ENCODE measurements at places on chromosomes 1 and 21.

- DNase-seq, result no peak
These were observed 1667.8 kb downstream of the MRPL39 start for GRCh38 chr21:23939369-23940065.

DNA sequence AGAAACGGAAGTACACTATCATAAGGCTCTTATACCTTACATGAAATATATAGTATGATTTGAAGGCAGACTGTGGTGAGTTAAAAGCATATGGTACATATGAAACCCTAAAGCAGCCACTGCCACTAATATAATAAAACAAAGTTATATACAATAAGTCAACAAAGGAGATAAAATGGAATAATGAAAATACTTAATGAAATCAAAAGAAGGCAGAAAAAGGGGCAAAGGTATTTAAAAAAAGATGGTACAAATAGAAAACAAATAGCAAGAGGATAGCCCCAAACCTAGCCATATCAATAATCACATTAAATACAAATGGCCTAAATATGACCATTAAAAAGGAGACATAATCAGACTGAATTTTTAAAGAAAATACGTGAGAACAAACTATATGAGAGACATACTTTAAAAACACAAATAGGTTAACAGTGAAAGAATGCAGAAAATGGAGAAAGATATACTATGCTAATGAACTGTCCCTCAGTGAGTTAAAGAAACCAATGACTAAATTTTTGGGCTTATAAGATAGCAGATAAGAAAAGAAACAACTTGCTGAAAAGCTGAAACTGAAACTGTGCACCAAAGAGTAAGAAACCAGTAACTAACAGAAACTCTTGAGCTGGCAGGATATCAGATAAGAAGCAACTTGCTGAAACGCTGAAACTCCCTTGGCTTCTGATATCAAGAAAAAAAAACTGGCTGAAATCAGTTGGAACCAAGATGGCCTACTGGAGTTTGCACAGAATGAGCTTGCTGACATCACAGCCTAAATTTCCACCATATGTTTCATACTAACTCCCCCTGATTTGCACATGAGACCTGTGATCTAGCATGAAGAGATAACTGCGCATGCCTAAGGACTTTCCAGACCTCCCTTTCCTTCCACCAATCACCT is 44.3 kb upstream of the IL10 start:
- peak; percentile 51 for DNase-seq

DNA sequence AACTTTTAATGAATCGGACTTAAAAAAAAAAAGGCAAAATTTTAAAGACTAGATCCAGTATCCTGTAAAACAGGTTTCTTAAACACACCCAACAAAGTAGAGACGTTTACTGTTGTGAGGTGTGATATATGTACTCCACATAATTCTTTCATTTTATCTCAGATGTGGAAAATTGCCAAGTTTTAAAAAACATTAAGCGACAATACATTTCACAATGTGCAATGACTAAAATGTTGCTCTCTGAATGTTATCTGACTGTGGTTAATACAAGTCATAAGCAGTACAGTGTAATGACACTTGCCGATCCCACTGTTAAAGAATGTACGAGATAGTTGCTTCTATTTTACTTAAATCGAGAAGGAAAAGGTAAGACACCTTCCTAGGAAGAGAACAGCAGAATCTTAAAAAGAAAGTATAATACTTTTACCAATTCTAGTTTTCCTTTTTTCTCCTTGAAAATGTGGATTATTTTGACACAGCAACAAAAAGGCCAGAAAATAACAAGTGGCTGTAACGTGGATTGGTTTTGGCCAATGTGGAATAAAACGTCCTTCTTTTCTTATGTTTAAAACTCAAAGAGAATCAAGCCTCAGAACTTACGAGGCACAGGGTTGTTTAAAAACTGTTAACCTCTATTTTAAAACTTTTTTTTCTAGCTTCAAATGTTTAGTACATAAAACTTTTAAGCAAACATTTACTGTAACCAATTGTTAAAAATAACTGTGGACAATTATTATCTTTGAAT is 51.4 kb downstream of the TP53BP2 start:
- no peak for DNase-seq

DNA sequence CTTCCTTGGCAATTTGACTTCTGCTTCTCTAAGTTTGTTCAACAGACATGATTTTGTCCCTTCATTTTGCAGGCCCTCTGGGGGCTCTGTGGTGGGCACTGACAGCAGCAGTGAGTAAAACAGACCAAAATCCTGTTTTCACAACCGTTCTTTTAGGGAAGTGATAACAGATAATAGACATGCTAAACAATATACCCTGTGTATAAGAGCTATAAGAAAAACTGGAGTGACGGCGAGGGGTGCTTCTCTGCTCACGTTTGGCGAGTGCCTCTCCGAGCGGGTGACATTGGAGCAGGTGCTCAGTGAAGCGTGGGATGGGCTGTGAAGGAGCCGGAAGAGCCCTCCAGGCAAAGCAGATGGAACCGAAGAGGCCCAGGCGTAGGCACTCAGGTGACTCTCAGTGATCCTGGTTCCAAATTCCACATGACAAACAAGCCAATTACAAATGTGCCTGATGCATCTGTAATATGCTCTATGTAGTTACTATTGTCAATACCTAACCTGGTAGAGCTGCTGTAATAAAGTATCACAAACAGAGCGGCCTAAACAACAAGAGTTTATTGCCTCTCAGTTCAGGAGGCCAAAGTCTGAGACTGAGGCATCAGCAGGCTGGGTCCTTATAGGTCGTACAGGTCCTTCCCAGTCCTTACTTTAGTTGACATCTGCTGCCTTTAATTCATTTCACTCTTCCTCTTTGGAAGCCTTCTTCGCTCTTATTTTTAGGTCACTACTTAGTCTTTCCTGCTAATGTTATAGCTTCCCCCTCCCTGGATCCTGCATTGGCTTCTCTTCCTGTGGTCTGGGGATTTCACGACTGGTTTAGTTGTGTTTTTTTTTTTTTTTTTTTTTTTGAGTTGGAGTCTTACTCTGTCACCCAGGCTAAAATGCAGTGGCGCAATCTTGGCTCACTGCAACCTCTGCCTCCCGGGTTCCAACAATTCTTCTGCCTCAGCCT is 20.1 kb downstream of the OR2B11 start:
- DNase-seq, result no peak

DNA sequence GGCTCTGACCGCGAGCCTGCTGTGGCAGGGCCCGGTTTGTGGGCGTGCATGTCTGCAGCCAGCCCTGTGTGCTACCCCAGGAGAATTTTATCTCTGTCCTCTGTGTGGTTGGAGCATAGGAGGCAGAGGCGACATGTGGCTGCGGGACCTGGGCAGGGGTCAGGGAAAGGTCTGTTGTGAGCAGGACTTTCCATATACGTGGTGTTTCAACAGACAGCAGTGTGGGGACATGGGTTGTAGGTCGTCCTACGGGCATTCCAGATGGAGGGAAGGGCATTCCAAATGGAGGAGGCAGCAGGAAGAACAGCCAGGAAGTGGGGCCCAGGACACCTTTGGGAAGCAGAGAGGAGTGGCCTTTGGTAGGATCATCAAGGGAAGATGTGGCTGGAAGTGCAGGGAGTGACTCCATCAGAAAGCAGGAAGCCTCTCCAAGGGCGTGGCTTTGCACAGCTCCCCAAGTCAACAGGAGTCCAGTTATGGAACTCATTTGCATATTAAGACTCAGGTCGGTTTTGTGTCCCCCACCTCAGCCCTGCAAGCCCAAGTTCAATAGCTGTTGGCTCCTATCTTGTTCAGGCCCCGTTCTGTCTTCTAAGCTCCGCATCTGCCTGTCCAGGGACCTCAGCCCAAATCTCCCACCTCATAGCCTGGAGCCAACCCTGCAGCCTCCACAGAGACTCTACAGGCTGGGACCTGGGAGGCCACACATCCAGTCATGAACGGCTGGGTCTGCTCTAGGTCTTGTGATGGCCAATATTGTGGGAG is 309.1 kb downstream of the MATN1 start:
- DNase-seq, result no peak

GRCh38 chr1:111140680-111140967 is 601 bp downstream of the CEPT1 start:
- peak; percentile 55 for DNase-seq

DNA sequence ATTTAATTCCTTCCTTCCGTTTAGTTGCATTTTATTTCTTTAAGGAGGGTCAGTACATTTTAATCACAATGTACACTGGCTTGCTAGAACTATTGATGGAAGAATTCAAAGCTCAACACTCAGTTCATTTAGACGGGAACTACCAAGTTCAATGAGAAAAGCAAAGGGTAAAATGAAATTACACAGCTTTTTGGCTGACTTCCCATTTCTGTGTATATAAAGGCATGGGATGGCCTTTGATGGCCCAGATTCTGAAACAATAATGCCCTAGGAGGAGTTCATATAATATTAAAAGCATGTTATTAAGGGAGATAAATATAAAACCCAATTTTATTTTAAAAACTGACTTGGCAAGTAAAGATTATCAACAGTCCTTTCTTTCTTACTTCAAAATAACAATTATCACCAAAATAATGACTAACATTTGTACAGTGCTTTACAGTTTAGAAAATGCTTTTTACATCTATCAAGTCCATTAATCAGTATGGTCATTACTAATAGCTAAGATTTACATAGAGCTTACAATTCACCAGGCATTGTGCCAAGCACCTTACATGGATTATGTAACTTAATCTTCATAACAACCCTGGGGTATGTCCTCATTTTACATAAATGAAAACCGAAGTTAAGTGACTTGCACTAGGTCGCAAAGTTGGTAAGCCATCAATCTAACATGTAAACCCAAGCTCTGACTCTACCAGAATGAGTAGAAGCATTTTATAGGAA is 402.4 kb downstream of the OMA1 start:
- no peak for DNase-seq

GRCh38 chr1:175857756-175858155 is 114.4 kb upstream of the TNR start:
- no peak for DNase-seq

GRCh38 chr1:81682490-81682889 is 118.2 kb upstream of the ADGRL2 start:
- no peak for DNase-seq

DNA sequence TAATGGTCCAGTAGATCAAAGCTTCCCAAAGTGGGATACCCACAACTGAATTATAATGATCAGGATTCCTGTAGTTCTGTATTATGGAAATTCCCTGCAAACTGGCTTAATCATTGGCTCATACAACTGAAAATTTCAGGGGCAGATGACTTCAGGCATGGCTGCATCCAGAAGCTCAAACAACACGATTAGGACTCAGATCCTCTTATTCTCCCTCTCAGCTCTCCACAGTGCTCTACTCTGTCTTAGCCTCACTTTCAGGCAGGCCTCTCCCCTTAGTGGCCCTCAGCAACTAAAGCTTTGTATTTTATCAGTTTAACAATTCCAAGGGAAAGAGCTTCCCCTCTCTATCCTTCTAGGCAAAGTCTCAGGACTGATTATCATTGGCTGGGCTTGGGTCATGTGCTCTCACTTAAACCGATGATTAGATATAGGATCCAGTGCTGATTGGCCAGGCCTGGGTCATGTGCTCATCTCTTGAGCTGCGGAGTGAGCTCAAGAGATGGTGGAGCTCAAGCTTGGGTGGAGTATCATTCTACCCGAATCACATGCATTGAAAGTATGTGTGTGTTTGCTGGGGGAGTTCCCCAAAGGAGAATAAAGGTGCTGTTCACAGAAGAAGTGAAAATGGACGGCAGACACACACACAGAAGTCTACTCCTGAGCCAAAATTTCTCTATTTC is 57.9 kb upstream of the RUNX3 start:
- no peak for DNase-seq

- no peak for DNase-seq
These were observed 15.1 kb downstream of the KDF1 start for GRCh38 chr1:26945138-26945537.

DNA sequence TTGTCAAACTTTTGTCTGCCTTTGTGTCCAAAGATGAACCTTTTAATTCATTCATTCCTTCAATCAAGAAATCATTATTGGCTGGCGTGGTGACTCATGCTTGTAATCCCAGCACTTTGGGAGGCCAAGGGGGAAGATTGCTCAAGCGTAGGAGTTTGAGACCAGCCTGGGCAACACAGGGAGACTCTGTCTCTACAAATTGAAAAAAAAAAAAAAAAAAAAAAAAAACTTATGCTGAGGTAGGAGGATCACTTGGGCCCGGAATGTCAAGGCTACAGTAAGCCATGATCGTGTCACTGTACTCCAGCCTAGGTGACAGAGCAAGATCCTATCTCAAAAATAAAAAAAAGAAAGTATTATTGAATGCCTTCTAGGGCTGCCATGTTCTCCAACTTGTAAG is 51.3 kb upstream of the CXADR start:
- DNase-seq, result peak; percentile 47

DNA sequence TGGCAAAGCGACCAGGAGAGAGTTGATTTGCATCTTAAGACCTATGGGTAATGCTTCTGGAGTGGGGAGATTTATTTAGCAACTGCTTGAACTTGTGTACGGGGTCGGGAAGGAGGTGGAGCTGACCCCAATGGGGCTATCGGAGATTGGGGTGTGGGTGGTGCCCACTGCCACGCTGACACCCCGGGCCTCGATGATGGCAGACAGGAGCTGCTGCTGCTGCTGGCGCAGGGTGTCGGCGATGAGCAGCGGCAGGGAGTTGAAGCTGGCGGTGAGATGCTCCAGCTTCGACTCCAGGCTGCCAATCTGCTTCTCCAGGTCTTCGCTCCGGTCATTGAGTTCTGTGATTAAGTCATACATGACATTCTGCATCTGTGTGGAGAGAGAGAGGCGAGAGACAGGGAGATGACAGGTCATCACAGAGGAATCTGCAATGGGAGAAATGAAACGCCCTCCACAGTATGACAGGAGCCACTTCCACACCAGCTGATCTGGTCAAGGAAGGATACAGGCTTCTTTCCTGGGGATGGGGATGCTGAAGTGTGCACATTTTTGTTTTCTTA is 100.0 kb upstream of the ADAR start:
- no peak for DNase-seq

DNA sequence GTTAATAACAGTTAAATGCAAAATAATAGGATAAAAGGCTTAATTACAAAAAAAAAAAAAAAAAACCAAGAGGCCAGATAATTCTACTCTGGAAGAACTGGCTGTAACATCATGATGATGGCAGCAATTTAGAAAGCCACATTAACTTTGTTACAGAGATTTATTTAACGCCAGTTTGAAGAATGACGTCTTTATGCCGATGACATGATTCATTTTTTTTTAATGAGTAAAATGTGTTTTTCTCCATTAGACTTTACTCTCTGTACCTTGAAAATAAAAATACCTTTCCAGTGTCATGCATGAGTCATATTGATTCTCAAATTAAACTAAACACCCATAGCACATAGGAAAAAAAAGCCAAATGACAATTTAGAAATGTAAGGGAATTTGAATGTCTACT is 226.1 kb downstream of the RGS7 start:
- no peak for DNase-seq

GRCh38 chr1:203116091-203116820 is 11.3 kb upstream of the ADORA1 start:
- DNase-seq, result no peak

- DNase-seq, result no peak
These were observed 17.5 kb upstream of the CDA start for GRCh38 chr1:20571427-20571826.
